ENCODE measurements at places on chromosomes 12 and 14.
A peak's percentile ranks its signal among the peaks of the same experiment; 100 is the strongest.

- no peak for DNase-seq
These were observed 210.5 kb downstream of the BCAT1 start for GRCh38 chr12:24738441-24738840.

GRCh38 chr12:73612551-73612950 lies 925.1 kb upstream of the ATXN7L3B start:
- no peak for DNase-seq

GRCh38 chr14:68774771-68775613 lies 17.9 kb downstream of the ZFP36L1 start:
- DNase-seq, result peak; percentile 87

DNA sequence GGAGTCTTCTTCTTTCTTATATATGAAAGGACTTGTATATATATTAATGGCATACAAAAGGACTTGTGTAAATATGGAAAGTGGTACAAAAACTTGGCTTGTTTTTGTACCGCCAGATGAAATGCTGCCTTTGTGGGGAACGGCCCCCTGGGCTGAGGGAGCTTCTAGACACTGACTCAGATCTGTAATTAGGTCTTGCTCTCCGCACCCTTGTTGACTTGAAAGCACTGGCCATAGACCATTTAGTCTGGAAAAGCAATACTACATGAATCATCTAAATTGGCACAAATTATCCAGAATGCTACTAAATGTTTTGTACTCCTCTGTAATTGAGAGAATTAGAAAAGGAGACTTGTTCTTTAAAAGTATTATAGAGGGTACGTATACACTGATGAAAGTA lies 399.9 kb upstream of the RGS6 start:
- DNase-seq, result peak; percentile 65

- DNase-seq, result no peak
These were observed 472.2 kb upstream of the STXBP6 start for GRCh38 chr14:25522116-25522515.

DNA sequence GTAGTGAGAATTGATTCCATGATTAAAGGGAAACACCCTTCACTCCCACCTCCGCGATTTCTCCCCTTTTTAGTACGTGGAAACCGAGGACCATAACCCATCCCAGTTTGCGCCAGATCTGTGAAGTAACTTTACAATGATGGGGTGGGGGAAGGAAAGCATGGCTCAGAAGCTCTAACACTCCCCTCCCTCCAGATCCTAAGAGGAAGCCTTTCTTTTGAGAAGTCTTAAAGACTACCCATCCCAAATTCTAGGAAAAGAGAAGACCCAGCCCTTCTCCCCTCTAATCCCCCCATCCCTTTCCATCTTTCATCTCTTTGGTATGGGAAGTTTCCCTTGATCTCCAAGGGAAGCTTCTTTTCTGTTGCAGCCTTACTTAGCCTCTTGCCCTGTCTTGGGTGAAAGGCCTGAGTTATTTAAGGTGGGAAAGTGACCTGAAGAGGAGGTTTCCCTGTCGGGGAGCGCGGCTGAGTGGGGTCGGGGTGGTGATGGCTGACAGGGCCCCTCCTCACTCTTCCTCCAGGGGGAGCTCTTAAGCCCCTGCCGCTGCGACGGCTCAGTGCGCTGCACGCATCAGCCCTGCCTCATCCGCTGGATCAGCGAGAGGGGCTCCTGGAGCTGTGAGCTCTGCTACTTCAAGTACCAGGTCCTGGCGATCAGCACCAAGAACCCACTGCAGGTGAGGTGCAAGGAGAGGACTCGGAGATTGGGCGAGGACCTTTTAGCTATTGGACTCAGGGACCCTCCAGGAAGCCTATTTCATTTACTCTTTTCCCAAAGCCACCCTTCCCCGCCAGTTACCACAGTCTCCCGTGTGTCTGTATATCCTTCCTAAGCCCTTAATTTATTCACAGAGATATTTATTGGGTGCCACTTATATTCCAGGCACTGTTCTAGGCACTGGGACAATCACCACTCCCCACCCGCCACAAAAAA lies 1.8 kb downstream of the MARCHF9 start:
- DNase-seq, result no peak

DNA sequence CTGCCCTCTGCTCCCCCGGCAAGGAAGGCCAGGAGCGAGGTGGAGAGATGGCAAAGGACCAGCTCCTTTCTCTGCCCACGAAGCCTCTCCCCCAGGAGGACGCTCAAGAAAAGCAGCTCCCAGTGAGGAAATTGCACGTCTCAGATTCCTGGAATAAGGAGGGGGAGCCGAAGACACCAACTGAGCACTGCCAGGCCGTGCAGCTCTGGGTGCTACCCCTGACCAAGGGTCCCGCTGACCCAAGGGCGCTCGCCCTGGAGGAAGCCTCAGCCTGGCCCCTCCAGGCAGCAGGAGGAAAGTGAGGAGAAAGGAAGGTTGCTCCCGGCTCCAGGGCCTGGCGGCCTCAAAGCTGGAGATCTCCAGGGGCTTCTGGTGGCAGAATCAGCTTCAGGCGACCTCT lies 174.1 kb upstream of the SFSWAP start:
- no peak for DNase-seq

DNA sequence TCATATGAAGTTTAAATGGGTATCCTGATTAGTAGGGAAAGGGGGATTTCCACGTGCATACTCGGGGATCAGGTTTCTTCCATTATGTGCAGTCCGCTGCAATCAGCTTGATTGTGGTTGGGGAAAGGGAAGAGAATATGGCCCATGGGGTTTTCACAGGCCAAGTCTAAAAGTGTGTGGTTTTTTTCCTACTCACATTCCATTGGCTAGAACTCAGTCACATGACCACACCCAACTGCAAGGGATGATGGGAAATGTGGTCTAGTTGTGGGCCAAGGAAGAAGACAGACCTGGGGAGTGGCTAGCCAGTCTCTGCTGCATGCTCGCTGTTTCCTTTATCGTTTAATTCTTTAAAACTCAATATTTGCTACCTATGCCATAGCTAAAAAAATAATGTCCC lies 105.1 kb downstream of the PRIMA1 start:
- DNase-seq, result no peak

DNA sequence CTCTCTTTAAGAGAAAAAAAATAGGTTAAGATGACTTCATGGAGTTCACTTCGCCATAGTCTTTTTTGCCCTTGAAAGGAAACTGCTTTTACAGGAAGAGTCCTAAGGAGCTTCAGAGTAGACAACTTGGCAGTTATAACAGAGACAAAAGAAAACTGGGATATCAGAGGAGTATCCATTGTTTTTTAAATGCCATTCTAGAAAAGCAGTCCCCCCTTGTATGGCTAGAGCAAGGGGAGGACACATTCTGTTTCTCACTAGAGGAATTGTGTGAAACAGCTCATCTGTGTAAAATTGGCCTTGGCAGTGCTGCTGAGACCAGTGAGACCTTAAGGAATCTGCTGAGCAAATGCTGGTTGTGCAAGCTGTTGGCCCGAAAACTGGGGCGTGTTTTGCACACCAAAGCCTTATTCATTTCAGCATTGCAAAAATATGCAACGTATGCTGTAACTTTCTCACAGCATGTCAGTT lies 128.0 kb downstream of the GPR135 start:
- peak; percentile 89 for DNase-seq

GRCh38 chr12:105245291-105245690 lies 9.3 kb upstream of the APPL2 start:
- DNase-seq, result no peak

GRCh38 chr14:103738166-103738565 lies 22.6 kb downstream of the ZFYVE21 start:
- peak; percentile 23 for DNase-seq

DNA sequence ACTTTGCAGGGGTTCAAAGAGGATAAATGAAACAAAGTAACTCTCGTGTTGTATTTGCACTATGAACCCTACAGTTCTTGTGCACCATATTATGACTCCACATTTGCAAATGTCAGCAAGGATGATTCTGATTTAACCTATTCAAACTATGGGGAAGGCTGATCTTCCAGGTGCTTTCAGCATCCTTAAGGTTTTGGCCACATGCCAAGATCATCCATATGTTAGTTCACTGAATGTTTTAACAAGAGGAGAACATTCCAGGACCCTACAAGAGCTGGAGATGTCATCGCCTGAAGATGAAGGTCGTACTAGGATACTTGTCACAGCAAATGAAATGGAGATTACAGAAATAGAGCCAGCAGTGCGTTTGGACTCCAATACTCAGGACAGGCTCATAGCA lies 114.2 kb downstream of the DHRS2 start:
- DNase-seq, result no peak

DNA sequence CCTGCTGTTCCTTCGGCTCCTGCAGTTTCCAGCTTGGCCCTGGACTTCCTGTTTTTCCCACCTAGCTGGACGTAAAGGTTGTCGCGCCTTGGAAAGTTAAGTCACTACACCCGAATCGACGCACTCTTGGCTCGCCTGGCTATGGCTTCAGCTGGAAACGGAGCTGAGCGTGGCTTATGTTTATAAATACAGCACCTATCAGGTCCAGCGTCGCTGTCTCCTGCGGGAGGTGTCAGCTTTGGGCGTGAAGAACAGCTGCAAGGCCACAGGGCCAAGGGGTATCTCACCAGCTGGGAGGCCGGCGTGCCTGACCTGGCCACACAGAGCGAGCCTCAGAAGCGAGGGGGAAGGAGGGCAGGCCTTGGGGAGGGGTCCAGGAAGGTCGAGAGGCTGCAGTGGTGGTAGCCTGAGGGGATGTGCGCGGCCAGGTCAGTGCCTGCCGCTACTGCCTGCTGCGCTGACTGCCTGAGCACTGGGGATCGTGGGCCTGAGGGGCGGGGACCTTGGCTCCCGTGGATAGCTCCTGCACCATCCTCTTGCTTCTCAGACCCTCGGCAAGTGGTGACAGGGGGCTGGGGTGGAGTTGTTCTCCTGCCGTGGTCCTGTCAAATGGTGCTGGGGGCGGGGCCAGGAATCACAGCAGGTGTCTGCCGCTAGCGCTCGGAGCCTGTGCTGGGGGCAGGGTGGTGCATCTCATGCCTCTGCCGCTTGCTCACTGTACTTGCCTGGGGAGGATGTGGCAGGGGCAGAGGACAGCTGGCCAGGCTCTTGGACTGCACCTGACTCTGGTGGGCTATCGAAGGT lies 12.5 kb downstream of the PACS2 start:
- DNase-seq, result no peak

DNA sequence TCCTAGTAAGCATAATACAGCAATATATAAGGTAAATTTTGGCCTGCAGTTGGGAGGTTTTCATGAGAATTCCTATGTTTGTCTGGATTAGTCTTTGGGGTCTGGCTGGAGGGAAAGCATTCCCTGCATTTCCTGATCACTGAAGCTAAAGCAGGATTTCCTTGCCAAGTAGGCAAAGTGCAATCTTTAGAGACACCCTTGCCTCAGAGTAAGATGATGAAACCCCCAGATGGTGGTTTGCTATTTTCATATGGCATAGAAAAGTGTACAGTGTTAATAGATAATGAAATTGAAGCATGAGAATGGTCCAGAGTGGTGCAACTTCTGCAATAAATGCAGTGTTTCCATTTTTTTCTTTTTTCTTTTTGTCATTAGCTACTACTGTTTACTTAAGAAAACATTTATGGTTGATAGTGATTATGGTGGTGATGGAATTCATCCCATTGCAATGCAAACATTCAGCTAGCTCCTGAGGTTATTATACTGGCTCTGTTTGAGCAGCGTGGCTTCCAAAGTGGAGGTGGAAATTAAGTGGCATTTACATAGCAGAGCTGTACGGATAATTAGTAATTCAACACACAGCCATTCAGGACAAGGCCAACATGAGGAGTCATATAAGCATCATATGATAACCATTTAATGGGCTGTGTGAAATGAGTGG lies 276.3 kb downstream of the DUSP6 start:
- DNase-seq, result peak; percentile 58

DNA sequence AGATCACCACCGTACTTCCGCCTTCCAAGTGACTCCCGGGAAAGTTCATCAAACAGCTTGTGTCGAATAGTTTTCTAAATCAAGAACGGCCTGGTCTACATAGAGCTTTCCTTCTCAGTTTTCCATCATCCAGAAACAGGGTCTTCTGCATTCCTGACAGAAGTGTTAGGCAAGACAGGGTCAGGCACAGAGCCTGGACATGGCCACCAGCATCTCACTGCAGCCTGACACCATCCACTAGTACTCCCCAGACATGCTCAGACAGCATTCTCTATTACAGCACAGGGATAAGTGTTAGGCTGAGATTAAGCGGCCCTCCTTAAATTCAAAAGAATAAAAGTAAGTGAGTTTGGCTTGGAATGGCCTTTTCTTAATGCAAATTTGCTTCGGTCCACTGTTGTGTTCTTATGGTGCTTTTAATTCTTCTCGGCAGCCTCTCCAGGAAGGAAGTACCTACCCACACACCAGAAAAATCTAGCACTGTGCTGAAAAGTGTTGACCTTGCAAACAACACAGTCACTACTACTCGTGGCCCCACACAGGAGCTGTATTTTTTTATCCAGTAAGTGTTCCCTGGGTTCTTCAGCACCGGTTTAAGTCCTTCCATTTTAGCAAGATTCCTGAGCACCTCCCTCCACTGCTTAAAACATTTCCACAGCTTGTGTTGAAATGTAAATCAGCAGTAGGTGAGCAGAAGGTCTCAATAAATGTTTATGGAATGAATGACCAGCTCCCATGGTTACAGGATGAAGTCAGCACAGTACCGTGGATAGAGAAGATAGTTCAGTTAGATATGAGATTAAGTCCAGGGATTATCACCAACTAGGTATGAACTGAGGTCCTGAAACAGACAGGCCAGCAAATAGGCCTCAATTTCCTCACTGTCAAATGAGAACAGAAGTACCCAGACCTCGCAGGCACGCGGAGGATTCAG lies 44.1 kb downstream of the SETD3 start:
- DNase-seq, result peak; percentile 14

GRCh38 chr14:103189481-103190470 lies 66.5 kb downstream of the TNFAIP2 start:
- no peak for DNase-seq

- DNase-seq, result peak; percentile 55
These were observed 69.6 kb upstream of the AEBP2 start for GRCh38 chr12:19369691-19370148.

- no peak for DNase-seq
These were observed 28.1 kb downstream of the ZFHX2 start for GRCh38 chr14:23523229-23524016.

DNA sequence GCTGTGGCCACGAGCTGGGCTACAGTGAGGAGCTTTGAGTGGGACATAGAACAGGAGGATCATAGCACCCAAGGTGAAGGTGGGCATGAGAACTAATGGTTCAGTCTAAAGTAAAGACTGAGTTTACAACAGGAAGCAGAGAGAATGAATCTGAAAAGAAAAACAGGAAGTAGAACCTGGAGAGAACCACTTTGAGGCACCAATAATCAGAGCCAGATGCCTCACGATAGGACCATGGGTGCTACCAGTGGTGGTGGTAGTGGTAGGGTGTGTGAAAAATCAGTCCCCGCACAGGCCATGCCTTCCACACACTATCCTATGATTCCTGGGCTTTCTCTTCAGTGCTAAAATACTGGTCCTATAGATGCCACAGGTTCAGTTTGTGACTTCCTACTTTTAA lies 293.6 kb downstream of the AKAP6 start:
- no peak for DNase-seq

DNA sequence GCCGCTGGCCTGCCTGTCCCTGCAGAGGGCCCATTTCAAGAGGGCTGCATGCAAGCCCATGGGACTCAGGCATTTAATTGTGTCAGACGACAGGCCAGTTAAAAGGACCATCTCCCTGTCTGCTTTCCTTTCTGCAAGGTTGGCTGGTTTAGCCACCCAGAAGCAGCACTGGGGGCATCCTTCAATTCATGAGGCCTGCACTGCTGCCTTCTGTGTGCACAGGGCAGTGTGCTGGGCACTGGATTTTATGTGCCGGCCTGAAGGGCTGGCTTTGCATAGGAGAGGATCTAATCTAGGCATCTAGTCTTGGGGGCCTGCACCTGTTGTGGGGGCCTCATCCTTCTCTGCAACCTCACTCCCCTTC lies 114.1 kb upstream of the FKBP4 start:
- DNase-seq, result no peak
